ENCODE measurements at places on chromosomes 5 and 9.

DNA sequence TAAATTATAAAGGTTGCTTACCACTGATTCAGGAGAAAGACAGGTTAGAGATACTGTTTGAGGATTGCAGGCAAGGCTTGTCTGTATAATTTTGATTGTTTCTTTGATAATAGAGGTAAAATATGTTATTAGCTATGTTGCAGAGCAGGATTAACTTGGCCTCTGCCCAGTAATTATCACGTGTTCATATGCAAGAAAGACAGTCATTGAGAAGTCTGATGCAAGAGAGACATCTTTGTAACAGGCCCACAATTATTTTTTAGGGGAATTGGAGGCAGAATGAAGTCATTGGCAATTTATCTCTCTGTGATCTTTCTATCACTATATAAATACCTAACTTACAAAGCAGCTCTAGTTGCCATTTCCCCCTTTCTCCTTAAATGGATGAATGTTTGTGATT is 46.0 kb downstream of the SLC44A1 start:
- no peak for DNase-seq

GRCh38 chr5:9545992-9546851 is at the start of gene SEMA5A:
TSS of gene SEMA5A (minus strand) at chr5:9546075. CDS start at chr5:9379946, 166,129 bp downstream.
- DNase-seq, result no peak

- DNase-seq, result no peak
These were observed 294.8 kb downstream of the ASTN2 start for GRCh38 chr9:117120061-117120460.

DNA sequence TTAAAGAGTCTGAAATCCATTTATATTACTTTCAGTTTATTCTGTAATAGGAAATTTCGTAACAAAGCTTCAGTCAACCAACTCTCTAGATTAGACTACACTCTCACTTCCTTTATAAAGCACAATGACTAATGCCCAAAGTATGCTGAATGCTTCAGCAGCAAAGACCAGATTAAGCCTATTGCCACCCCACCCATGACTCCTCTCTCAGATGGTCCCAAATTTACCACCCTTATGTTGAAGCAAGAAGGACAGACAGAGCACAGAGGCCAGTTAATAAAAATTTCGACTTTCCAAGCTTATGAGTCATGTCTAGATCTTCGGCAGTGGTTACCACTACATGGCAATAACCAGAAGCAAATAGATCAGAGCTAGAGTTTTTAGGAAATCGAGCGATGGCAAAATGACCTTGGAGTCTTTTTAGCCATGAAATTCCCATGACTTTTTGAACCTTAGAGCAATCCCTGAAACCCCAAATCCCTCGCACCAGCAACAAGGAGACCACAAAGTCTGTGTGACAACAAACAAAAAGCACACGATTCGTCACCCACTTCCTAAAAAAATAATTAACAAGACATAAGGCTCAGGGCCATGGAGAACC is 287.8 kb upstream of the RASA1 start:
- DNase-seq, result no peak

DNA sequence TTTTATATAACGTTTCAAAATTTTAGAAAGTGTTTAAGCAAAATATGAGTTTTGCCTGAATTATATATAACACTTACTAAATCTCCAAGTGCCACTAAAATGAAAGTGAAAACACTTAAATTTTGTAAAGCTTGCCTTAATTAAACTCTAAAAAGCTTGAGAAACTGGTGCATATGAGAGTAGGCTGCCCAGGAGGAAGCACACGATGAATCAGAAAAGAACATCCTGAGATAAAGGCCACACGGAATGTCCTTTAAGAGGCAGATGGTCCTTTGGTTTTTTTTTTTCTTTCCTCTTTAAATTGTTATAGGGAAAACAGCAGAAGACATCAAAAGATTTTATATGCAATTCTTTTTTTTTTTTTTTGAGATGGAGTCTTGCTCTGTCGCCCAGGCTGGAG is 60.3 kb downstream of the HABP4 start:
- no peak for DNase-seq

GRCh38 chr9:114471157-114471556 is 34.1 kb downstream of the WHRN start:
- DNase-seq, result no peak

- DNase-seq, result no peak
These were observed 355.1 kb downstream of the ADAMTS6 start for GRCh38 chr5:65126542-65127069.

DNA sequence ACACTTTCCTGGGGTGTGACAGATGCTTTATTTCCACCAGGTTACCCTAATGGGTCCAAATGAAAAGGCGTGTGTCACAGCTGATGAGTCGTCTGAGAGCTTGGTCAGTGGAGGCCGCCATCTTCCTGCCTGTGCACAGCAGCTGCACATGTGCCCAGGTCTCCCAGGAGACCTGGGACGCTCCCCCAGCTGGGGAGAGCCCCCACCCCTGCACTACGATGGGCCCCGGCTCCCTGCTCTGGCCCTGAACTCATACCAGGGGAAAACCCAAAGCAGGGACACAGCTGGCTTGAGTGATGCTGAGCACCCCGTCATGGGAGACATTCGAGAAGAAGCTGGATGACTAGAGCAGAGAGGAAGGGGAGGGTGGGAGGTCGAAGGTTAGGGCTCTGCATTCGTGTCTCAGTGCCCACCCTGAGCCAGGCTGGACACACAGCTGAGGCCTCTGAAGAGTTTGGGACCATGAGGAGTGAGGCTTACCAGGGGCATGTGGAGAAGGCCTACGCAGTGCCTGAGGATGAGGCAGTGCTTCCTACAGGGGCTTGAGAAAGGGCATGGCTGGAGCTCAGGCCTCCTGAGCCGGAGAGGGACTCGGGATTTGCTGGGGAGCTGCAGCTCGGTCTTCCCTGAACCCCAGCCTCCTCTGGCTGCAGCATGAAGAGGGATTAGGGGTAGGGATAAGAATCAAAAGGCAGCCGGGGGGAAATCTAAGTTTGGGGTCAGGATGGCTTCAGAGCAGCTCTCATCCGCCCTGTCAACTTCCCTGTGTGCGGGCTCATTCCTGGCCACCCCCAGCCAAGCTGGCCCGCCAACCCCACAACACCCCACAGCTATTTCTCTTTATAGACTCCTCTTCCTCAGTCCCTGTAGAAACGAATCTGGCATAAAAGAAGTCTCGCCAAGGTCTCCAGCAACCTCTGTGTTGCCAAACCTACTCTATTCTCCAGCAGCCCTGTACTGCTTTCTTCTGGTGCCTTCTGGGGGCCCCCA is 42.2 kb upstream of the RNU6ATAC start:
- no peak for DNase-seq

GRCh38 chr9:133383438-133383837 is 7.3 kb downstream of the STKLD1 start:
- no peak for DNase-seq
